ENCODE measurements at places on chromosomes 7 and 10. TPM values are rescaled to one million over a fixed set of nuclear protein-coding genes. Genes with fewer than 3 reads are reported as not detected.

UCMA gene
- total RNA-seq = not detected

IGFBP1 gene
- total RNA-seq = not detected

SP4 gene
- total RNA-seq = 7.6 TPM

GRCh38 chr7:25626451-25627131 lies 398.3 kb upstream of the NPVF start:
- DNase-seq = no peak

Measured in aorta (tissue), 5 donors.